ENCODE measurements at places on chromosomes 5 and 9.

- no peak for DNase-seq
Observed at GRCh38 chr9:106307670-106308069, 555.3 kb upstream of the ZNF462 start.

DNA sequence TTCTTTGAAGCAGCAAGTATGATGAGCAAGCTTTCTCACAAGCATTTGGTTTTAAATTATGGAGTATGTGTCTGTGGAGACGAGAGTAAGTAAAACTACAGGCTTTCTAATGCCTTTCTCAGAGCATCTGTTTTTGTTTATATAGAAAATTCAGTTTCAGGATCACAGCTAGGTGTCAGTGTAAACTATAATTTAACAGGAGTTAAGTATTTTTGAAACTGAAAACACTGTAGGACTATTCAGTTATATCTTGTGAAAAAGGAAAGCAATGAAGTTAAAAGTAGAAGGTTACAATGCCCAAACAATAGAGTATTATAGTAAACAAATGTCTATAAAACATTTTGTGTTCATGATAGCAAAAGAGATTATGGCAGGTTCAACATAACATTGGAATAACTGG lies 88.6 kb downstream of the JAK2 start:
- DNase-seq: peak; percentile 4

DNA sequence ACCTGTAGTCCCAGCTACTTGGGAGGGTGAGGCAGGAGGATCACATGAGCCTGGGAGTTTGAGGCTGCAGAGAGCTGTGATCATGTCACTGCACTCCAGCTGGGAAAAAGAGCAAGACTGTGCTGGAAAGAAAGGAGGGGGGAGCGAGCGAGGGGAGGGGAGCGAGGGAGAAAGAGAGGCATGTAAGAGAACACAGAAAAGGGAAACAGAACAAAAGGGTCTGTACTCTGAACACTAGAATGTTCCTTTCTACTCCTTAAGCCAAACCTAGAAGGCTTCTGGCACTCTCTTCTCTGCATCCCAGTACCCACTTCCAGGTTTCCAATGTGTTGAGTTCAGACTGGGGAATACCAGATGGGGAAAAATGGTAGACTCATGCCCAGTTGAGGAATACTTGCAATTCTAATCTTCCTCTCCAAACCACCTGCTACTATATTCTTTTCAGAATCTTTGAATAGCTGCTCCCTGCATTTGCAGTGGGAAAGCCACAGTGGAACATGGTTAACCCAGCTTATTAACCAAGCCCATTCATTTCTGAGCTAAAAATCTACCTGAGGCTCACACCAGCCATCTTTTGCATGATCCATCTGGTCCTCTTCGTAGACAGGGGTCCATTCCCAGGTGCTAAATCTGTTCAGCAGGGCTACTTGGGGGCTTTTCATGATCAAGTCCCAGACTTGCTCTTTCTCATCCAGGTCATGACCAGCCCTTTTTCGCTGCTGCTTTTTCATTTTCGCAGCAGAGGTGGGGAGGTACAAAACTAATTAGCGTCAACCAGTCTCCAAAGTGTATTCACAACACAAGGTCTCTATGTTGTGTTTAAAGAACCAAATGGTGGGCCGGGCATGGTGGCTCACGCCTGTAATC lies 34.9 kb downstream of the SEMA4D start:
- DNase-seq: no peak

- DNase-seq: peak; percentile 36
Observed at GRCh38 chr9:36738318-36738976, 165.8 kb downstream of the MELK start.

DNA sequence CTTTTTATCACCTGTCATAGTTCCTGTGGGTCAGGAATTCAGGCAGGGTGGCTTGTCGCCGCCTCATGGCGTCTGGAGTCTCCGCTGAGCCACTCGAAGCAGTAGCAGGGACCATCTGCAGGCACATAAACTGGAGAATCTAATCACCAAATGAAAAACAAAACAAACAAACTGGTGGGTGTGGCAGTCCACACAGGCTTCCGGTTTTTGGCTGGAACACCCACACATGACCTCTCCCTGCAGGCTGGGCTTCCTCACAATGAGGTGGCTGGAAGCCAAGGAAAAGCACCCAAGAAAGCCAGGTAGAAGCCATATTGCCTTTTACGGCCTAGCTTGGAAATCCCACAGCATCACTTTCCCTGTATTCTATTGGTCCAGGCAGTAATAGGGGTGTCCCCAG lies 197.0 kb downstream of the SYK start:
- DNase-seq: no peak

DNA sequence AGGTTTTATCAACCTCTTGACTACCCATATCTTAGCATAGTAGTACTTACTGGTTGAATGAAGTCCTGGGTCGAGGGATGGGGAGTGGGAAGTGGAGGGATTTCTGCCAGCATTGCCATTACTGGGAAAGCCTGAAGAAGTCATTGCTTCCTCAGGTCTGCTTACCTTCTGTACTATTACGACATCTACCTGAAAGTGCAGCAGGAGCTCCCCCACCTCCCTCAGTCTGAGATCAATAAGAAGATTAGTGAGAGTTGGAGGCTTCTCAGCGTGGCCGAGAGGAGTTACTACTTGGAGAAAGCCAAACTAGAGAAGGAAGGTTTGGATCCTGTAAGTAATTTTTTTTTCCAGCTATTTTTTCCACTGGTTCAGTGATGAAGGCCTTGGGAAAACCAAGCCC lies 5.8 kb downstream of the HMGXB3 start:
- DNase-seq: no peak

- DNase-seq: peak; percentile 71
Observed at GRCh38 chr9:79028101-79028500, 543.7 kb upstream of the TLE4 start.

DNA sequence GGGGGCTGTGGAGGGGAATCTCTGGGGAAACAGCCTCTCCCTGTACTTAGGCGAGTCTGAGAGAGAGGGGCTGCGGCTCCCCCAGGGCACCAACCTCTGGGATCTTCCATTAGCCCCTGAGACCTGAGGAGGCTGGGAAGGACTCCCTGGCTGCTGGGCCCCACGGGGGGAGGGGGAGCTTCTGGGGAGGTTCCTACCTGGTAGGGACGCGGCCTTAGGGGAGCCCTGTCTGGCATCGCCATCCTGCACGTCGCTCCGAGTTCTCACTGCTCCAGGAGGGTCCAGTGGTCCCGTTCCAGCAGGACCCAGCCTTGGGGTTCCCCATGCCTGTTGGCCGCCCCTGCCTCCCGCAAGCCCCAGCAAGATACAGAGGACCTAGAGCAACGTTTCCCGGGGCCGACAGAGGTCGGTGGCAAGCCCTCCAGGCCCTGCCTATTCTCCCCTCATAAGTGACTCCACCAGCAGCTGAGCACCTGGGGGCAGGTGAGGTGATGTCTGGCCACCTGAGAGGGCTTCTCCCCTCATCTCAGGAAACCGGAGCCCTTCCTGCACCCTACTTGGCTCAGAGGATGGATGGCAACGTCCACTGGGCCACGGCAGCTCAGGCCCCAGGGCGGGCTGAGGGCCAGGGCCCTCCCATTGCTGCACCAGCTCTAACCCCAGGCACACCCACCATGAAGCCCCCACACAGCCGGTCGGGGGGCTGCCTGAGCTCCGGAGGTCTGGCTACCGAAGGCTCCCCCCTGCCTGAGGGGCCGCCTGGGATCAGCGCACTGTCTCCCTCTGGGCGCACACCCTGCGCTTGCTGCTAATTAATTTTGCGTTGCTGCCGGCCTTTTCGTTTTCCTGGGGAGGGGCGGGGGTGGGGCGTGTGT lies 22.5 kb downstream of the TPPP start:
- no peak for DNase-seq

DNA sequence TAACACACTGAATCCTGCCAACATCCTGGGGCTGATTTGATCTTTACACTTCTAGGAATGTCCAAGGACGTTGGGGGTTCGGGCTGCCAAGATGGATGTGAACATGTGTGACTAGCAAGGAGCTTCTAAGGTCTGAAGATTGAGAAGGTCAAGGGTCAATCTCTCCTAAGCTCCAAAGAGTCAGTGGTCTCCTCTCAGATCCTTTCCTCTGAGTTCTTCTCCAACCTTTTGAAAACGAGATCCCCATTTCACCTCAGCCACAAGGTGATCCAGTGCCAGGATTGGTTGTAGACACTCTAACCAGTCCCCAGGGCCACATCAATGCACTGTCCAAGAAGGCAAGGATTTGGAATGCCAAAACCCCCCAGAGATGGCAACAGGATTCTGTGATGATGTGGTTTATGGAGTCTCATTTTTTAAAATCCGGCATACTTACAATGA lies 266.8 kb downstream of the NDUFS4 start:
- DNase-seq: no peak

GRCh38 chr5:166746506-166746905 lies 1544.9 kb upstream of the WWC1 start:
- no peak for DNase-seq

GRCh38 chr5:143491646-143492045 lies 88.2 kb upstream of the NR3C1 start:
- no peak for DNase-seq

DNA sequence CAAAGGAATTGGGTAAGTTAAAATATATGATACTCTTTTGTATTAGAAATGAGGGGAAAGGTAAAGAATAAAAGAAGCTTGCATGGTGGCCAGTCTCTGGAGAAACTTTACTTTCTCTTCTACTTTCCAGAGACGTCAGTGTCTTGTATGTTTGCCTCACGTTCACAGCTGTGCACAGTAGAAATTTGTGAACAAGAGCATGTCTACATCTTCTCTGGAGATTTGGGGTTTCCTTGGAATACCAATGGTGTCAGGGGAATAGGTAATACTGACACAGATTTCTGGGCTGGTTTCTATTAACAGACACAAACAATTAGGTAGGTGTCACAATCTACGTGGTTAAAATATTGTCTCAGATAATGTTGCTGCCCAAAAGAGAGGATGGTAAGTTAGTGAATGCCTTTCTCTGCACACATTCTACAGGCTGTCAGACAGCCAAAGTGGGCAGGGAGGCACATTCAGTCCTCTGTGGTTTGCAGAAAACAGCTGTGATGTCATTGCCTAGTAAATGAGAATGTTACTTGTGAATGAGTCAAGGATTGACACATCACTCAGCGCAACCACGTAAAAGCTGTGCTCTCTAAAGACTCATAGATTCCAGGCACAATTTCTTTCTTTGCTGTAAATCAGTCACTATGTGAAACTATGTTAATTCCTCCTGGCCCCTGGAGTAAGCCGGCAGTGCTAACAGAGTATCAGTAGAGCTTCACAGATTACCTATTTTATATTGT lies 397.1 kb downstream of the MAN2A1 start:
- peak; percentile 96 for DNase-seq
